Esophagus squamous epithelium (tissue), 5 donors: ENCODE measurements at places on chromosomes 11 and 22.

DNA sequence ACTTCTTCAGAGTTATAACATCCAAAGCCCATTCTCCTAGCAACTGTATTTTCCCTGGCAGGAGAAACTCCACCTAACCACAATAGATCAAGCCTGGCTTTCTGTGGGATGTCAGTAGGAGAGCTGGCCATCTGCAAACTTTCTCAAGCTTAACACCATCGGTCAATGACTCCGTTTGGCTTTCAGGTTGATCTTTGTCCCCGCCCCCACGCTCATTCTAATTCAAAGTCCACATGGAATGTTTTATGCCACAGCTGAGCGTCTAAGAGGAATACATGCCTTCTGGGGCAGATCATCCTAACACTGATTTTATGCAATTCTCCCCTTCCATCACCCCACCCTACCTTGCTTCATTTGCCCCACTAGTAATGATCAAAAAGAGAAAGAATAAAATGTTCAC is 4.8 kb downstream of the GVQW3 start:
- no peak for DNase-seq

GRCh38 chr11:134413043-134413825 is 1.2 kb upstream of the B3GAT1 start:
- no peak for DNase-seq

- no peak for DNase-seq
These were observed 7.5 kb upstream of the B3GNT6 start for GRCh38 chr11:77026743-77027142.

DNA sequence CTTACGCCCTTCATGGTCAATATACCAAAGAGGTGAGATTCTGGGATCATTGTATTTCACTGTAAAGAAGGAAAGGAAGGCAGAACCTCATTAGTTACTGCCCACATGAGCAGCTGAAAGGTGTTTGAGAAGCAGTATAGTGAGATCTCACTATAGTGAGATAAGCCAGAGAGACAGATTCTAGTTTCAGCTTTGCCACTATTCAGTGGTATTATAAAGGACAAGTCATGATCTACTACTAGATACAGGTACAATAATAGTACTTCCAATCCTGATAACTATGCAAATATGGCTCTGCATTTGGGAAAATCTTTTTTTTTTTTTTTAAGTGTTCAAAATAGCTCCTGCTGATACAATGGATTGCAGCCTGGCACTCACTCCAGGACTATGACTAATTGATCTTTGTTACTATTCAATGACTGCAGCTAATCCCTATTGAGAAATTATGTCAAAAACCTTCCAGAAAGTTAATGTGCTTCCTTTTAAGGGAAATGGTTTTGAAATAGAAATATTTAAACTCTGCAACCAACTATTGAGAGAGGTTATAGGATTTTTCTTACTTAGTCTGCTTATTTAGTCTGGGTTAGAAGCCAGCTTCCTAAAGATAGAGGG is 8.3 kb upstream of the DLAT start:
- no peak for DNase-seq

DNA sequence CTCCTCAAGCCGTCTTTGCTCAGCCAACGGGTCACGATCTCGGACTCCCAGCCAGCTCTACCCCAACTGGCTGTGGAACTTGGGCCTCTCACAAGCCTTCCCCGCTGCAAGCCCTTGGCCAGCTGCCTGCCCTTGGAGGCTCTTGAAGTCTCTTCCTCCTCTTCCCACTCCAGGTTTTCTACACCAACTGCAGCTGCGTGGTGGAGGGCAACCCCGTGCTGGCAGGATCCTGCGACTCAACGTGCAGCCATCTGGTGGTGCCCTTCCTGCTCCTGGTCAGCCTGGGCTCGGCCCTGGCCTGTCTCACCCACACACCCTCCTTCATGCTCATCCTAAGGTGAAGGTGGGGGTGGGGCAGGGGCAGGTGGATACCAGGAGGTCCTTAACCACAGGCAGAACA is 40.5 kb upstream of the TPBGL start:
- no peak for DNase-seq

DNA sequence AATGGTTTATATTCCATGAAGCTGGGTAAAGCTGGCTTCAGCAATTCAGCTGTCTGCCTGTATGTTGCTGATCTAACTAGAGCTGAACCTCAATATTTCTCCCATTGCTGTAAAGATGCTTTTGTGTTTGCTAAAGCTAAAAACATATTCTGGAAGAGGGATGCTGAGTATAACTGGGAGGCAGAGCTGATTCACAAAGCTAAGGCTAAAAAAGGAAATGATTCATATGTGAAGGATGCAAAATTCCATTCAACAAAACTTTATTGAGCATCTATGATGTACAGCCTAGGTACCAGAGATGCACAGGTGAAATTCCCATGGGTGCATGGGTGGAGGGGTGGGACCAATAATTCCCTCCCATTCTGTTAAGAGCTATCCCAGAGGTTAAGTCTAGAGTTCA is 193.9 kb downstream of the KIF18A start:
- no peak for DNase-seq

DNA sequence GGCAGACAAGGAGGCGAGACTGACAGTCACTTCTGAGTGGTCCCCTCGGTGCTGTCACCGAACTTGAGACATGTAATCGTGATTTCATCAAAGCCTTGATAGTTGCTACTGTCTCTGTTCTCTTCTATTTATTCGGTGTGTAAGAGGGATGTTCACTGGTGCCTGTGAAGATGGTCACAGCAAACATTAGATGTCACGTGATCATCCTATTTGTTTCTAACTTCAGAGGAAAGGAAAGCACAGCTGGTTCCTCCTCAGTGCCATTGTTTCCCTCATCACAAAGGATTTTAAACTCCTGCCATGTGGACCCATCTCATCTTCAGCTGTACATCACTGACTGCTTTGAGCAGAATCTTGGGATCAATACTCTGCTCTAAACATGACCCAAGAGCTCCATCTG is 73.1 kb upstream of the CLMP start:
- DNase-seq: no peak

DNA sequence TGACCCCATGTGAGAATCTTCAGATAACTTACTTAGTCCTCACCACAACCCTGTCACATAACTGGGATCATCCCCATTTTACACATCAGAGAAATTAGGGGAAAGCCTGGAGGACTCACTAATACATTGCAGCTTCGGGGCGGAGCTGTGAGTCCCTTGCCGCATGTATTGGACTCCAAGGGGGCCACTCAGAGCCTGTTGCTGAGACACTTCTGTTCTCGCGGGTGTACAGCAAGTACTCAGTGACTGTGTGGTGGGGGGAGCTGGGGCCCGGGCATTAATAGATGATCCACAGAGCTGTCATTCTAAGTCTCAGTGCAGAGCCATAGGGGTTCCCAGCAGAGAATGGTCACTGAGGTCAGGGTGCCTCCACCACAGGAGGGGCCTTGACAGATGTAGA is 13.5 kb downstream of the OAF start:
- DNase-seq: no peak

DNA sequence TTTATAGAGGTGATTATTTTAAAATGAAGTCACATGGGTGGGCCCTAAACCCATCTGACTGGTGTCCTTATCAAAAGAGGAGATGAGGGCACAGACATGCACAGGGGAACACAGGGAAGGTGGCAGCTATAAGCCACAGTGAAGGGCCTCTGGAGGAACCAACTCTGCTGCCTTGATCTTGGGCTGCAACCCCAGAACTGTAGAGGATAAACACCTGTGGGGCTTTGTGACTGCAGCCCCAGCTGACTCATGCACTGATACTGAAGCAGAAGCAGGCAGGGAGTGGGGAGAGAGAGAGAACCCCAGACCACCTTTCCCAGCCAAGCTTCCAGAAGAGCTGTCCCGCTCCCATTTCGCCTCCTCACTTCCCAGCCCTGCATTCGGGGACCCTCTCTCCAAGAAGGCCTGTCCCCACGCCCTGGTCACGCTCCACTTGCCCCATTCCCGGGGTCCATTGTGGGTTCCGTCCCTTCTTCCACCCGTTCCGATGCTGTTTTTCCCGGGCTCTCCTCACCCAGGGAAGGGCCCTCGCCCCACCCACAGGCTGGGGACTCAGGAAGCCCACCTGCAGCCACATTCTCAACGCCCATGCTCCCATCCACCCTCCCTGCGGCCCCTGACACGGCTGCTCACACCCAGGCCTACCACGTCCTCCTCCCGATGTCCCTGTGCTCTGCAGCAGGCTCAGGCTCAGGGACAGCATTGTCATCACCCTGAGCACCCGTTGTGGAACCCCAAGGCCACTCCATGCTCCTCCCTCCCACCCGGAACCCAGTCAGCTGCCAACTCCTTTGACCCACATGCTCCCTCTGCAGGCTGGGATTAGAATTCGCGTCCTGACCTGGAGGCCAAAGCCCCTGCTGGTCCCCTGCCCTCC is 90.8 kb upstream of the SHANK2 start:
- DNase-seq: no peak

DNA sequence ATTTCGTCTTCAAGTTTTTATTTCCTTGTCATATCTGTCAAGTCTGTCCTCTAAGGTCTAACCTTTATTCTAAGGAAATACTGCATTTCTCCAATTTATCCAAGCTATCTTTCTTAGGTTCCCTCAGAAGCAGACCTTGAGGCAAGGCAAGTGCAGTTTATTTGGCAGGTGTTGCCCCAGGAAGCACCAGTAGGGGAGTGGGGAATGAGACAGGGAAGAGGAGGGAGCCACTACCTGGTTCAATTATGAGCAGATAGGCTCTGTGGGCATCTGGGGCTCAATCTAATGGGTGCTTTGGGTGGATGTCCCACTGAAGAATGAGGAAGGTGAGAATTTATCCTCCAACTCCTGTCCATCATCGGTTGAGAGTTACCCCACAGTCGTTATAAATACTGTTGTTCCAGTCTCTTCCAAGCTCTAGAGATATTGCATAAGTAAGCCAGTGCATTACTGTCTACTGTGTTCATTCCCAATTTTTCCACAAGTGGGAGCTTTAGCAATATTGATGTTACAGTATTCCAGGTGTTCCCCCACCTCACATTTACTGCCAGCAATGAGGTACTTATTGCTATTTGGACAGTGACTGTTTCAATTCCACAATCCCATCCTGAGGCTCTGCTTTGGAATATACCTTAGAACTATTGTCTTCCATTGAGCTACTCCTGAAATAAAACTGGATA is 154.9 kb upstream of the CEP126 start:
- DNase-seq: no peak

DNA sequence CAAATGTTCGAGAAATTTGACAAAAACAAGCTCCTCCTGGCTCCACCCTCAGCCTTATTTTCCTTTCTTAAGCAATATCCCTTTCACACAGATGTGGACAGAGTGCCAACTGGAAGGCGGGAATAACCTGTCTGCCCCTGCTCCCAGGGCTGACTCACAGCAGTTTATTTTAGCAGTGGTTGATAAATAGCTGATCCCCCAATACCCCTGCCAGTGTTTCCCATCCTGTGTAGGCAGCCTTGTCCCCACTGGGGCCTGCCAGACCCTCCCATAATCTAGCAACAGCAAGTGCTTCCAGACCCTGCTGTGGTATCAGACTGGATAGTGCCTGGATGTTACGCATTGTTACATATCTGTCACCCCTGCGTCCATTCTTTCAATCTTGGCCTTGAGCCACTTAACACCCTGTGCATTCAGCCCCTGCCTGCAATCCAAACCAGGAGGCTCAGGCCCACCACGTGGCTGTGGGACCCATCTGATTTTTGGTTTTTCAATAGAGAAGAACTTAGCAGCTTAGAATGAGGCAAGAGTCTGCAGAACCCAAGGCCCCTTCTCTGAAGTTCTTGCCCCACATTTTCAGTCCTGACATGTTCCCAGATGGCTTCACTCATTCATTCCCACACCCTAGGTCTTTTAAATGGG is 53.7 kb downstream of the PARVA start:
- no peak for DNase-seq

GRCh38 chr11:117625237-117625636 is 171.8 kb downstream of the DSCAML1 start:
- DNase-seq: no peak

GRCh38 chr11:61836193-61836592 is 8.1 kb downstream of the FADS2 start:
- DNase-seq: no peak

- DNase-seq: no peak
These were observed 959.1 kb downstream of the BRD1 start for GRCh38 chr22:48868554-48868953.

DNA sequence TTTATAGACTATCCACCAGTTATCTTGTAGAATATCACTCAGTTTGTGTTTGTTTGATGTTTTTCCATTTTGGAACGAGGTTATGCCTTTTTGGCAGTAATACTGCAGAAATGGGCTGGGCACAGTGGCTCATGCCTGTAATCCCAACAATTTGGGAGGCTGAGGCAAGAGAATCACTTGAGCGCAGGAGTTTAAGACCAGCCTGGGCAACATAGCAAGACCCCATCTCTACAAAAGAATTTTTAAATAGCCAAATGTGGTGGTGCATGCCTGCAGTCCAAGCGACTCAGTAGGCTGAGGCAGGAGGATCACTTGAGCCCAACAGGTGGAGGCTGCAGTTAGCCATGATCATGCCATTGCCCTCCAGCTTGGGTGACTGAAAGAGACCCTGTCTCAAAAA is 22.8 kb upstream of the B4GALNT4 start:
- DNase-seq: no peak
